Jurkat, Clone E6-1 (cell line): ENCODE measurements at places on chromosomes 7 and 10.
A peak's percentile ranks its signal among the peaks of the same experiment; 100 is the strongest.

DNA sequence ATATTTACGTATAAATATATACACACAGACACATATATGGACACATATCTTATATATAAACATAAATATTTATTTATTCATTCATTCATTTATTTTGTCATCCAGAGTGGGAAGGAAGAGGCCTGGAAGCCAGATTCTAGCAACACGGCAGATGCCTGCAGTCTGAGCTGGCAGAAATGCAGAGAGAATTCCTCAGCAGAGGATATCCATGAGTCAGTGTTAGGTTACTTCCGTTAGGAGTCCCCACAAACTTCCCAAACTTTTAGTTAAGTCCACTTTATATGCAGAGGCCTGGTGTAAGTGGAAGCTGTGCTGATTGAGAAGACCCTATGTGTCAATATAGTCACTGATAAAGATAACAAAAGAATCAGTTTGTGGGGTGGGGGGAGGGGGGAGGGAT is 89.6 kb downstream of the PPP1R17 start:
- DNase-seq, result no peak

GRCh38 chr10:21284301-21284700 is 241.2 kb downstream of the SKIDA1 start:
- no peak for DNase-seq

DNA sequence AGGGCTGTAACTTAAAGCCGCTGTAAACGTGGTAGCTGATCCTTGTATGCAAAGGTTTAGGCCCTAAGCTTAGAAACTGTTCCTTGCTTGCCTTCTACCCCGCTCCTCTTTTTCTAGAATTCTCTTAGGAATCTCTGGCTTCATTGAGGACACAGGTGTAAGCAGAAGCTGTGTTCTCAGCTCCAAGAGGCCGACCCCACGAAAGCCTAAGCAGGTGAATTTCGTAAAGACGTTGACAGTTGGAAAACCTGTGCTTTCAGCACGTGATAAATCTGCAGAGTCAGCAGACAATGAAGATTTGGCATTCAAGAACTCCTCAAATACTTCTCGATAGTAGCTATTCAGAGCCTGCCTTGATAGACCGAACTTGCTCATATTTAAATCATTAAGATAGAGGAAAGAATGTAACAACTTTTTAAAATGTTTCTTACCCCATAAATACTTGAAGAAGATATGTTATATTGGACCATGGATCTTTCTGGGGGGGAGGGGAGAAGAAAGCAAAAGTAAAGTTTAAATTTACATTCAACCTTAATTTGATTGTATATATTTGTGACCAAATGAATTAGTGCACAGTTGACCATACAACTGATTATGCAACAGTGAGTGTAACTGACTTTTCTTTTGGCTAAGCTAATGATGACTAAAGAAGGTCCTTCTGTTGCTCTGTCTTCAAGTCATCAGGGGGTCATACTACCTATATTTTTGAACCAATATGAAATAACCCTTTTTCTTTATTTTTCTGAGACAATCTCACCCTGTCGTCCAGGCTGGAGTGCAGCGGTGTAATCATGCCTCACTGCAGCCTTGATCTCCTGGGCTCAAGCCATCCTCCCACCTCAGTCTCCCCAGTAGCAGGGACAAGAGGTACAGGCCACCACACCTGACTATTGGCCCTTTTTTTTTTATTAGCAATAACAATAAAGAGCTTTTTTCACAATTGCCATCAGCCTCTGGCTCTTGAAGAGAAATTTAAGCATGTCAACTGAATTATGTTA is 1.2 kb upstream of the GDI2 start:
- DNase-seq, result peak; percentile 55

GRCh38 chr10:30384701-30385201 is 35.7 kb upstream of the MTPAP start:
- no peak for DNase-seq

DNA sequence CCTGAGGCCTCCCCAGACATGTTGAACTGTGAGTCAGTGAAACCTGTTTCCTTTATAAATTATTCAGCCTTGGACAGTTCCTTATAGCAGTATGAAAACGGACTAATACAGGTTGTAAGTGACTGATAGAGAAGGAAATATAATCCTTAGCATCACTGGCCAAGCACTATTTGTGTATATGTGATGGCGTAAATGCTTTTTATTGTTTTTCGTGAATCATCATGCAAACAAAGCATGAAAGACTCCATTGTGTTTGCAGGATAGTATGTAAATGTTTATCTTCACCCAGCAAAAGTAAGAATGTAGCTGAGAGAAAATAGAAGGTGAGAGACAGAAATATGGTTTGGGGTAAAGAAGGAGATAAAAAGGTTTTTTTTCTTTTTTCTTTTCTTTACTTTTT is 92.5 kb upstream of the LRGUK start:
- no peak for DNase-seq
